B cell (primary cell): ENCODE measurements at places on chromosomes 4 and X. TPM values are rescaled to one million over a fixed set of nuclear protein-coding genes. Genes with fewer than 3 reads are reported as not detected.

The F8A3 gene
- total RNA-seq, result 7.7 and 14.8 TPM in 2 replicates

DNA sequence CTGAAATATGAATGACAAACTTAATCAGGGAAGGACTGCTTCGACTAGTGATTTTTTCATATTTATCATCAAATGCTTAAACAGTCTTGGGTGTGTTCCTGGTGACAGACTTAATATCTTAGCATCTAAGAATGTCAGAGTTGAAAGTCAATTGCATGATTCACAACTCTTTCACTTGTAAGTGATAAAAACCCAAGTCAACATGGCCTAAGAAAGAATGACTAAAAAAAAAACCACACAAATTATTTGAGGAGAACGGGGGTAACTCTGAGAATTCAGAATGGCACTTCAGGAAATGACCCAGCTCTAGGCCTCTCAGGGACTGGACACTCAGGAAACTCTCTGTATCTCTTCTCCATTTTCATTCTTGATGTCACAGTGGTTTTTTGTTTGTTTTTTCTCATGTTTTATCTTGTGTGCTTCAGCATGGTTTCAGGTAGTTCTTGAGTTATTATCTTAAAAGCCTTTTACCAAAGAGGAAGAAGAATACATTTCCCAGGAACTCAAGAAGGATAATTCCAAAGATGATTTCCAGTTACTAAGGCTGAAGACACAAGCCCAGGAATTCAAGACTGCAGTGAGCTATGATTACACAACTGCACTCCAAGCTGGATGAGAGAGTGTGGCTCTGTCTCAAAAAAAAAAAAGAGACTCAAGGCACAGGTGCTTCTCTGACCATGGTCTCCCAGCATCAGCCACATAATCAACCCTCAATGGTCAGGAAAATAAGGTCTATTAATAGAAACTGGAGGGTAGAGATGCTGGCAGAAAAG lies 1697.8 kb upstream of the IGFBP7 start:
- no peak for DNase-seq

- no peak for DNase-seq
Measured at GRCh38 chr4:78484574-78484973, 67.0 kb upstream of the ANXA3 start.

- DNase-seq, result no peak
Measured at GRCh38 chr4:140769209-140769608, 13.0 kb upstream of the TBC1D9 start.

- DNase-seq, result no peak
Measured at GRCh38 chr4:102157984-102158383, 187.3 kb downstream of the SLC39A8 start.
